ENCODE measurements at places on chromosomes 1 and 21.

DNA sequence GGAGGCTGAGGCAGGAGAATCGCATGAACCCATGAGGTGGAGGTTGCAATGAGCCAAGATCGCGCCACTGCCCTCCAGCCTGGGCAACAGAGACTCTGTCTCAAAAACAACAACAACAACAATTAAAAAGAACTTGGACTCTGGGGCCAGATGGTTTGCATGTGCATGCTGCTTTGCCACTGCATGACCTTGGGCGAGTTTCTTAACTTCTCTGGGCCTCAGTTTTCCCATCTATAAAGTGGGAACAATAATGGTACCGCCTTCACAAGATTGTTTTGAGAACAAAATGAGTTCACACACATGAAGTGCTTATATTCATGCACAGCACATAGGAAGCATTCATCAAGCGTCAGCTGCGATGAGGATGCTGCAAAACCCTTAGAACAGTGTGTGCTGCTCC is 74.6 kb downstream of the MAN1C1 start:
- DNase-seq: no peak

DNA sequence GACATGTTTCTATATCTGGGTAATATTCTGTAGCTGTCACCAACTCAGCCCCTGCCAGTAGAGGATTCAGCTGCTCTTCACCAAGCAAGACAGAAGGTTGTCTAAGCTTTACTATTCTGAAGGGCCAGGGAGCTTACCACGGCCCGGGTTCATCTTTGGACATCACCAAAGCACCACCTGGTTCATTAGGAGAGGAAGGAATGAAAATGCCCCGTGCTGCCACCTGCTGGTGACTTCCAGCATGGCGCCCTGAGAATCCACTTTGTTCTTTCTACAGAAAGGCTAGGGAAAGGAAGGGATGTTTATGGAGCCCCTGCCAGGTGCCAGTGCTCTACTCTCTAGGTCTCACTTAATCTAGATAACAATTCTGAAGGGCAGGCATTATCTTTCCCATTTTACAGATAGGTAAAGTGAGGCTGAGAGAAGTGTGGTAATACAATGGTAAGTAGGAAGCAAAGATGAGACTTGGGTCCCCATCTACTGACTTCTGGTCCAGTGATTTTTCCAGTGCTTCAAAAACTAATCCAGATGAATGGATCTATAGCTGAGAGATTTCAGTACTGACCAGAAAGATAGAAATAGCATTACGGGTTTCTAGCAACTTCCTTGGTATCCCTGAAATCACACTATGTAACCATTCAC is 79.5 kb downstream of the BEND5 start:
- DNase-seq: peak; percentile 34

DNA sequence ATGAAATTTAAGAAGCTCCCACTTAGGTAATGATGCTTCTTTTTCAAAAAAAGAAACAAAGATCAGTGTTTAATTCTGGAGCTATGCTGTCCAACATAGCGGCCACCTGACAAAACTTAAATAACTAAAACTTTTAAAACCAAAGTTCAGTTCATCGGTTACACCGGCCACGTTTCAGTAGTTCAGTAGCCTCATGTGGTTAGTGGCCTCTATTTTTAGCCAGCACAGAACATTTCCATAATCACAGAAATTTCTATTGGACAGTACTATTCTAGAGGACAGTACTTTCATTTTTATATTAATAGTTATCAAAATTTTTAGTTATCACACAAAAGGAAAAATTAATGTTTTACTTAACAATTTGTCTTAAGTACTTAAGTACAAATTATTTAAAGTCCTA is 141.0 kb downstream of the USP25 start:
- no peak for DNase-seq

GRCh38 chr1:212669102-212669501 is 30.5 kb downstream of the BATF3 start:
- no peak for DNase-seq

DNA sequence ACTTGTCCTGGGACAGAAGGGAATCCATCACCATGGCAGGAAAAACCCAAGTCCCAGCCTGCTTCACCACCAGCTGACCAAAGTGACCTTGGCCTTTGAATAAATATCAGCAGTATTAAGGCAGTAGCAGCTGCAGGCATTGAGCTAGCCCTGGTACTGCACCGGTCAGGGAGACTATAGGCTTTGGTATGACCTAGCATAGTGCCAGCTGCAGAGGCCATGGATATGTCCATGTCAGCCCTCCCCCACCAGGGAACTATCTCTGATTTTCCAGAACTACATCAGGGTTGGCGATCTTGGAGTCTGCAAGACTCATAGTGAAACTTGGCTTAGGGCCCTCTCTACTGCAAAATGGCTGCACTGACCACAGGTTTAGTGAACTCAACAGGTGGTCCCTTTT is 49.2 kb upstream of the FAM20B start:
- no peak for DNase-seq

All from LoVo (cell line).